ENCODE measurements at places on chromosomes 5 and 9.
A peak's percentile ranks its signal among the peaks of the same experiment; 100 is the strongest.

DNA sequence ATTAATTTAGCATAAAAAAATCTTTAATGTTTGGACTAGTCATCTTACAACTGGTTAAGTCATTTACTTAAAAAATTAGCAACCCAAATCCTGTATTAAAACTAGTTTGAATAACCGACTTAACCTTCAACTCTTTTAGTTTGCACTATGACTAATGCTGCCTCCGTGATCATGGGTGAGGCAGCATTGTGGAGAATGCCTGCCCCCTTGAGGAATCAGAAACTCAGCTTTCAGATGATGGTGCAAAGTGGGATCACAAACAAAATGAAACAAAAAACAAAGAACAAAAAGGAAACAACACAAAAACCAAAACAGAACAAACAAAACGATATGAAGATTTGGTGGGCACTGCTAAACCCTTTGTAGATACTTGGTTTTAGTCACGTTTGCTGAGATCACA lies 127.0 kb upstream of the PALM2AKAP2 start:
- no peak for DNase-seq

DNA sequence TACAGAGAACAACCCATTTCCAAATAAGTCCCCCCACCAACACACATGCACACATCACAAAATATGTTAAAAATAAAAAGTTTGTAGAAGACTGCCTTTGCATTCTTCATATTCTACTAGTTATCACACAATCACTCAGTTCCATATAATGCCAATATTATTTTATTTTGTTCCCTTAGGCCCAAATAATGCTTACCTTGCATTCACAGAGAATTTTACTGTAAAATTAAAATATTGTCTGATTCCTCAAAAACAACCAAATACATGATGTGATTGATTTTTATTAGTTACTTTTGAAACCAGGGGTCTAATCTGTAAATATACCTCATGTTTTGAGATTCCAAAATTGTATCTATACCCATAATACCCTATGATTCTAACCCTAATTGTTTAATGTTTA lies 536.9 kb downstream of the CDH12 start:
- no peak for DNase-seq

- DNase-seq: no peak
Measured at GRCh38 chr5:92761585-92761984, 819.4 kb downstream of the NR2F1-AS1 start.

DNA sequence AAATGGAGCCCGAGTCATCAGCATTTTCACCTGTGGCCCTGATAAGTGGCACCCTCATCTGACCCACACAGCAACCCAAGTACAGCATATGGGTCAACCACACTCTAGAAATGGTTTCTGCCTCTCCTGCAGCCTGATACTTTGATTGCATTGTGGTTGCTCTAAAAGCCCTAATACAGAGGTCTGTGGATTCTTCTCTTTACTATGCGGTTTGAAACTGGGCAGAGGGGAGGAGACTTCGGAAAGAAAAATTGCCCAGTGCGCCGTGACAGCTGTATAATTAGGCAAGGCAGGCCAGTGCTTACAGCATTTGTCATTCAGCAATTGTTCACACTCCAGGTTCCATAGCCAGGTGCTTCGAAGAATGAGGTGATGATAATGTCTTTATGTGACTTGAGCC lies 361.0 kb downstream of the NFIB start:
- no peak for DNase-seq

DNA sequence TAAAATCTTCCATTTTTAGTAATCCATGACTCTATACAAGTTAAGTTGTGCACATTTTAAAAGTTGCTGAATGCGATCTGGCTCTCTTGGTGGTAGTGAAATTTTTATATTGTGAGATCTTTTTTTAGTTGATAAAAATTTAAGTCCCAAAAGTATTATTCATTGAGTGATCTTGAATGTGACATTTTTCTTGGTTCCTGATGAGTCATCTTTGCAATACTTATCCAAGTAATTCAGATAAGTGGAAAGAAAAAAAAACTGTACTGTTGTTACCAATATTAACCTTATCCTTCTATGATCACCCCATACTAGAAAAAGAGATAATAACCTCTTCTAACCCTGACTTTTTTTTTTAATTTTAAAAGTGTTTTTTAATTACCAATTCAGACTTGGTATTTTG lies 601.3 kb downstream of the PSAT1 start:
- DNase-seq: no peak

DNA sequence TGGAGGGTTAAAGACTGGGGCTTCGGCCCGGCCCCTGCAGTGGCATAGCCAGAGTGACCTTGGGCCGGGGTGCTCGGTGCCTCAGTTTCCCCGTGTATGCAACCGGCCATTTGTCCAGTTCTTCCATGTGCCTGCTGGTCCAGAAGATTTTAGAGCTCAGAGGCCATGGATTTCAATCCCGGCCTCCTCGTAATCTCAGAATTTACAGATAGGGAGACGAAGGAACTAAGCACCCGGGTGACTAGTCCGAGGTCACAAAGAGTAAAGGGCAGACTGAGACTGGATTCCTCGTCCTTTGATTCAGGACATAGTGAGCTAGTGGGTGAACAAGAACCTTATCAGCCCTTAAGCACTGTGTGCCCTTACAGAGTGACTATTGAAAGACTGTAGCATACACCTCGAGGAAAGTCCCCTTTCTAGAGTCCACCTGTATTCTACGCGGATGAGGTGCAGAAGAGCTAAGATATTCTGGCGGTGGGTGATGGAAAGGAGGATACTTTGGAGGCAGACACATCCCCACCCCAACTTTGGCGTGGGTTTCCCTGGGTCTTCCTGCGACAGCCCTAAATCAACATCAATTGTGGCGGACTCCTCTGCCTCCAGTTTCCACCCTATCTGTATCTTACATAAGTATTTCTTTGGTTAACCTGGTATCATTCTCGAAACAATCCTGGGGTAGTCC lies 597 bp downstream of the SLC31A1 start:
- DNase-seq: no peak

DNA sequence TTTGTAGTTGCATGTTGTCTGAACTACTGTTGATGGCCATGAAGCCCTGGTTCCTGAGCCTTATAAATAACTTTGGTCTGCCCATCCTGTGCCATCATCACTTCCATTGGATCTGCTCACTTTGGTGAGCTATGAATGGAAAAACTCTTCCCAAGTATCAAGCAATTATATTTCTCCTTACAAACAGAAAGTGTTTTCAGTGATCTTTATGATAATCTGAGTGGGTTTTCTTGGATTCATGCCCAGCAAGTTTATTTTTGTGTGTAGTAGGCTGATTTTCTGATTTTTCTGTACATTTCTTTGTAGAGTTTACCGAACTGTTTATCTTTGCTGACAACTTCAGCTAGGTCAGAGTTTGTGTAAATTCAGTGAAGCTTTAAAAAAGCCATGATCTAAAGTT lies 31.0 kb downstream of the CAMK4 start:
- no peak for DNase-seq

GRCh38 chr9:119273325-119273904 lies 95.8 kb downstream of the BRINP1 start:
- no peak for DNase-seq

DNA sequence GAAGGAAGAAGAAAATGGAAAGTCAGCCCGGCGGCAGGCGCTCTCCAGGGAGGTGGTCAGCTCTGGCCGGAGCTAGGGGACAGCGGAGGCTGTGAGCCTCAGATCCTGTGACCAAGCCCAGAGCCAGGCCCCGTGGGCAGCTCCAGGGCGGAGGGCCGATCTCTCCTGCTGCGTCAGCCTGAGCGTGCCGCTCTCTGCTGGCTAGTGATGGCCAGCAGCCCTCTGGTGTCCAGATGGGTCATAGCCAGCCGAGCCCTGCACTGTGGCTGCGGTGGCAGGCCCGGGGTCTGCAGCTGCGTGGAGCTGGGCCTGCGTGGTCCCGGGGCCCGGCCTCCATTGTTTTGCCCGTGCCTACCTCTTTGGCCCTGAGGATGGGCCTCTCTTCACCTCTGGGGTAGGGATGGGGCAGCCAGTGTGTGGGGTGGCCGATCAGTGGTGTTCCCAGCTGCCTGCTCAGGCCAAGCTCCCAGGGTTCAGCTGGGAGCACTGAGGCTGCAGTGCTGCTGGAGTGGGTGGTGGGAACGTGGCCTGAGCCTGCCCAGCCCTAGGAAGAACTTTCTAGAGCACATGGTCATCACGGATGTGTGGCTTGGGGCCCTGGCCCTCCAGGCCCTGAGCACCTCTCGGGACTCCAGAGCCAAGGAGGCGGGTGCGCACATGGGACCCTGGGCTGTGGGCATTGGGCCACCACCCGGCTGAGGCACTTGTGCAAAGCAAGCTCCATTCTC lies 17.1 kb upstream of the NRARP start:
- DNase-seq: no peak

GRCh38 chr5:136781464-136781863 lies 416.1 kb upstream of the TRPC7 start:
- DNase-seq: no peak

GRCh38 chr5:78008356-78008967 lies 232.3 kb upstream of the TBCA start:
- no peak for DNase-seq

- peak; percentile 76 for DNase-seq
Measured at GRCh38 chr9:130053504-130054324, at the start of gene GPR107. TSS of gene GPR107 (plus strand) at chr9:130053906. CDS start at chr9:130053933, 27 bp downstream.

DNA sequence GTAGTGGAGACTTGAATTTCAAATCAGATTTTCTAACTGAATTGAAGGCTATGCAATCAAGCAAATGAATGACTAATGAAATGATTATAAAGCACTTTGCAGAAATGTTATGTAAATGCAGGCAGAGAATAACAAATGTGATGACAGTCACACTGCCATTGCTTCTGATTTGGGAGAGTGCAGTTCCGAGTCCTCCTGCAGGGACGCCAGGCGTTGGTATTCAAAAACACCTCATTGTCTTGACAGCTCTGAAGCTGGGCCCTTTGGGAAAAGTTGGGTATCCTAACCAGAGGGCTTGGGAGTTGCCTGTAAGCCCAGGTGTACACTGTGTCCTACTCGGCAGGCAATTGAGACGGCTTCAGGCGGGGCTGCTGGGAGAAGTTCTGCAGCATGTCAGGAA lies 57.9 kb downstream of the C5orf15 start:
- no peak for DNase-seq

- no peak for DNase-seq
Measured at GRCh38 chr5:34480810-34481528, 175.2 kb upstream of the RAI14 start.

DNA sequence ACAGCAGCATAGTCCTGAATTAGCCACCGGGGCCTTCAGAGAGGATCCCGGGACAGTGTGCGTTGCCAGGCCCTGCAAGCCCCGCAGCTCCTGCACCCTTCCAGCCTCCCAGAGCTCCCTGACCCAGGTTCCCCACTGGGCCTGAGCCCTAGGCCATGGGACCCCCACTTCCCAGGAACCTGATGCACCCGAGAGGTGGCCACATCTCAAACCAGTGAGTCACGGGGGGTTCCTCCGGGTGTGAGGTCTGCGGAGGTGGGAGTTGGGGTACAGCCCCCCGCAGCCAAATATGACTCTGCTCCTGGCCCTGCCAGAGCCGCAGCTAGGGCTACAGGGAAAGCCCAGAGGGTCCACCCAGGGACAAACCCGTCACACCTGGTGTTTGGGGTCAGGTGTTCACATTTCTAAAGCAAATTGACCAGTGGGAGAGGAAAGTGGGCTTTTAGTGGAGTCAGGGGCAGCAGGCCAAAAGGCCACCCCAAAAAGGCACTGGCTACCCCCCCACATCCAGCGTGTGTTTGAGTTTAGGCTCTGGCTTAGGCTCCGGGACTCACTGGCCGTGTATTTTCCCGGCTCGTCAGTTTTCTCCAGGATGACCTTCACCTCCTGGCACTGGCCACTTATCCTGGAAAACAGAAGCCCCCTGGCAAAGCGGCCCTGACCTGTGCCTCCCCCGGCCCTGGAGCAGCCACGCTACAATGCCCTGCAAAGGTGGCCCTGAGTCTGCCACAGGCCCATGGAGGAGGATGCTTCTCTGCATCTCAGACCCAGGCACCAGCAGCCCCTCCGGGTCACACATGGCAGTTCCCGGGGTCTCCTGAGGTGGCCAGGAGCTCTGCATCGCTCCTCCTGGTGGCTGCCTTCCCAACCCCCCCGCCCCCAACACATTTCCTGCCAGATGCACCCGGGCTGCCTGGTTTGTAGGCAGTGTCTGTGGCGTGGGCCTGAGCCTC lies 17.4 kb upstream of the OBP2B start:
- DNase-seq: no peak

DNA sequence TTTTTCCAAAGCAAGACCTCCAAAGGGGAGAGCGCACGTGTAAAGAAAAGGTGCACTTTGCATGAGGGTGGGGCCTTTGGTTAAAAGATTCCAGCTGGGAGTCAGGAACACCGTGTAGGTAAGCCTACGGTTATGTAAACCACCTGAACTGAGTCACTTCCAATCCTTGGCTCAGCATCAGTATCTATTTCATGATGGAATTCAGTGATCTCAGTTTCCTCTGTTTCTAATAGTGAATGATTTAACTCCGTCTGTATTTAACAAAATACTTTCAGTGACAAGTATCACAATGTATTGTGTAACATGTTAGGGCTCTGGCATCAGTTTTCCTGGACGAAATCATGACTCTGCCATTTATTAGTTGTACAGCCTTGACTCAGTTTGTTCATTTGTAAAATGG lies 1.3 kb upstream of the SVEP1 start:
- DNase-seq: no peak

- DNase-seq: no peak
Measured at GRCh38 chr9:70998962-70999361, 122.5 kb downstream of the TRPM3 start.

DNA sequence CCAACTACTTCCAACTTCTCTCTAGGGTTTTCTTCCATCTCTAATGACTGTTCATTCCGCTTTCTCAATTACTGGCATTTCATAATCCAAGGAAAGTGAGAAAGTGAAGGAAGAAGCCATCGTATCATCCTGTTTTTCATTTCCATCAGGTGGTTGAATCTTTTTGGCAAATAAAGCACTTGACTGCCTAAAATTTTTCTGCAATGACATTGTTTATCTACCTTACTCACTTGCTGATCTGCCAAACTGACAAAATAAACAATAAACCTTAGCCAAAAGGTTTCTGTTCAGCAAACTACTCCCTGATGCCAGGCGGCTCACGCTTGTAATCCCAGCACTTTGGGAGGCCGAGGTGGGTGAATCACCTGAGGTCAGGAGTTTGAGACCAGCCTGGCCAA lies 18.4 kb downstream of the FNBP1 start:
- no peak for DNase-seq

- no peak for DNase-seq
Measured at GRCh38 chr5:172235827-172236736, 42.1 kb downstream of the EFCAB9 start.

DNA sequence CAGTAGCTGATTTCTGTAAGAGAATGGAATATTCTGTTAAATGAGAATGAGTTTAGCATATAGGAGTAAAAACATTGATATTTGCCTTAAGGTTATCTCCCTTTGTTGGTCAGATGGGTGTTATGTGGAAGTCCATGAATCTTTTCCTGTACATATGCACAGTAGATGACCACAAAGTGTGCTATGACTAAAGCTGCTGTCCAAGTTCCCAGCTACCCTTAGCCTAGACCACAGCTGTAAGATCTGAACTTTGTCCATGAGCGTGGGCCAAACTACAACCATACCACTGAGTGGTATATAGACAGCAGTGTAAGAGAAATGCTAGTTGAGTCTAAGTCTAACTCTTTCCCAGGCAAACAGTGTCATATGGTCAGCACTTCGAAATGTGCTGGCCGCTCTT lies 48.8 kb downstream of the CD180 start:
- no peak for DNase-seq

Data from central memory CD4-positive, alpha-beta T cell (primary cell).